ENCODE measurements at places on chromosomes 2 and 18. TPM values are rescaled to one million over a fixed set of nuclear protein-coding genes. Genes with fewer than 3 reads are reported as not detected.

DNA sequence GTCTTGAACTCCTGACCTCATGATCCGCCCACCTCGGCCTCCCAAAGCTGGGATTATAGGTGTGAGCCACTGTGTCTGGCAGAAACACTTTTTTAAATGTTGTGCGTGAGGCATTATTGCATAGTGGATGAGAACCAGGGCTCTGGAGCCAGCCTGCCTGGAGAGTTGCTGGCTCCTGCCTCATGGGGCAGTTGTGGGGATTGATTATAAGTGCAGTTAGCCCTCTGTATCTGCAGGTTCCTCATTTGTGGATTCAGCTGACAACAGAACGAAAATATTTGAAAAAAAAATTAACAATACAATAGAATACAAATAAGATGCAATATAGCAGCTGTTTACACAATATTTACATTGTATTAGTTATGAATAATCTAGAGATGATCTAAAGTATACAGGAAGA, 129.4 kb upstream of the EML6 start:
- H3K4me3 ChIP-seq, result no peak overlapping the region
- no peak for DNase-seq
- peaks cover 5% of the 10 kb centered on the region for H3K36me3 ChIP-seq
- no peak overlapping the region for H3K27ac ChIP-seq
- H3K27me3 ChIP-seq, result no peaks in the 10 kb centered on the region

- H3K27me3 ChIP-seq, result no peaks in the 10 kb centered on the region
- no peak overlapping the region for H3K4me3 ChIP-seq
- no peak for DNase-seq
- H3K27ac ChIP-seq, result no peak overlapping the region
- no peaks in the 10 kb centered on the region for H3K4me1 ChIP-seq
These were observed 85.8 kb upstream of the HPCAL1 start for GRCh38 chr2:10216677-10217488.

Gene PTPRN
- not detected for total RNA-seq

Gene SERPINB11
- total RNA-seq, result not detected

DNA sequence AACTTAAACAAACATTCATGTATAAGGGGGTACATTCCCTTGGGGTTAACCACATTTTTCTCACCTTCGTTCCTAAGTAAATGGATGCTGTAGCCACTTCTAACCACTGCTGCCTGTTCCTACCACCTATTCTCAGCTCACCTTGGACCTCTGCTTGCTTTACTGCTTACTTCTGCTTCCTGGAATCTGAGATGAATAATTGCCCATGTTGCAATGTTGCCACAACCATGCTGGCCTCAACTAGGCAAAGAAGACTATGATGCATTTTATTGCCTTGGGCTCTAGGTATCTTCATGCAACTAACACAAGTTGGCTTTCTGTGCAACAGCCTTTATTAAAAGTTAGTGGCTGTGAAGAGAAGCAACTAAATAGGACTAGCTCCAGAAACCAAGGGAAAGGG, 106.3 kb upstream of the TCF4 start:
- no peak for DNase-seq
- no peak overlapping the region for H3K27ac ChIP-seq
- H3K4me3 ChIP-seq, result no peak overlapping the region
- no peaks in the 10 kb centered on the region for H3K36me3 ChIP-seq

- no peak overlapping the region for H3K27ac ChIP-seq
- no peaks in the 10 kb centered on the region for H3K4me1 ChIP-seq
- no peaks in the 10 kb centered on the region for H3K27me3 ChIP-seq
- H3K36me3 ChIP-seq, result no peaks in the 10 kb centered on the region
- no peak overlapping the region for H3K4me3 ChIP-seq
These were observed 82.4 kb downstream of the ACAA2 start for GRCh38 chr18:49730951-49731391.

Gene MERTK
- total RNA-seq, result 0.20 TPM

DNA sequence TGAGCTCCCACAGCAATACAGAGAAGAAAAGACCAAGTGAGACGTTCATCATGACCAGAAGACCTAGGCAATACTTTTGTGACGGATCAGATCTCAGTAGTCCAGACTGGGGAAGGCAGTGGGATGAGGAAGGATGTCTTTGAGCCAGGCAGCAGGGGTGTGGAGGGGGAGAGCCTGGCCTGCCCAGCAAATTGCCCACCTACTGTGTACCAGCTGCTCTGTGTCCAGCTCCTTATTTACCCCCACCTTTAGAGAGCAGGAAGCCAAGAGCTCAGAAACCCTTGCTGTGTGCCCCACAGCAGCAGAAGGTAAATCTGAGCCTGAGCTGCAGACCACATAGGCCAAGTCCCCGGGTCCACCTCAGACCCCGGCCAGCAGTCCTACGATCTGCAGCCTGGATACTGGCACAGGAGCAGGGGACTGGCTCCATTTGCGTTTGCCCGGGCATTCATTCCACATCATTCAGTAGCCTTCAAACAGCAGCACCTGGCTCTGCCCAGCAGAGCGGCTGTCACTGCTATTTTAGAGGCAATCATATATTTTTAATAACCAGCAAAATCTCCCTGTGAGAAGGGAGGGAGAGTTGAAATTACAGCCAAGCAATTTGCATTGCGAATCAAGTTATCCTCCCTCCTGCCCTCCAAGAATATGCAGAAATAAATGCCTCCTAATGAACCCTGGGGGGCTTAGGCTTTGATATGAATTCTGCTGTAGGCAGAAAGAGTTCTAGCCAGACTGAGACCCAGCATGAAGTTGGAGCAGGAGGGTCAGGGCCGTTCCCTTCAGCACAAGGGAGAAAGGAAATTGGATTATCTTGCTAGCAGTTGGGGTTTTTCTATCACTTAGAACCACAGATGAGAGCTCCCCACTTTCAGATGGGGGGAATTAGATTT, 110.0 kb upstream of the FZD7 start:
- H3K4me3 ChIP-seq, result no peak overlapping the region
- no peaks in the 10 kb centered on the region for H3K36me3 ChIP-seq
- no peak overlapping the region for H3K27ac ChIP-seq
- H3K27me3 ChIP-seq, result no peaks in the 10 kb centered on the region
- H3K4me1 ChIP-seq, result no peaks in the 10 kb centered on the region

GRCh38 chr2:42906557-42907411, 114.4 kb upstream of the HAAO start:
- no peaks in the 10 kb centered on the region for H3K36me3 ChIP-seq
- H3K27me3 ChIP-seq, result peaks cover 6% of the 10 kb centered on the region
- H3K4me3 ChIP-seq, result no peak overlapping the region
- no peak for DNase-seq
- no peaks in the 10 kb centered on the region for H3K4me1 ChIP-seq

- H3K36me3 ChIP-seq, result peaks cover 9% of the 10 kb centered on the region
These were observed 57.7 kb upstream of the ASPRV1 start for GRCh38 chr2:70019096-70019495.

DNA sequence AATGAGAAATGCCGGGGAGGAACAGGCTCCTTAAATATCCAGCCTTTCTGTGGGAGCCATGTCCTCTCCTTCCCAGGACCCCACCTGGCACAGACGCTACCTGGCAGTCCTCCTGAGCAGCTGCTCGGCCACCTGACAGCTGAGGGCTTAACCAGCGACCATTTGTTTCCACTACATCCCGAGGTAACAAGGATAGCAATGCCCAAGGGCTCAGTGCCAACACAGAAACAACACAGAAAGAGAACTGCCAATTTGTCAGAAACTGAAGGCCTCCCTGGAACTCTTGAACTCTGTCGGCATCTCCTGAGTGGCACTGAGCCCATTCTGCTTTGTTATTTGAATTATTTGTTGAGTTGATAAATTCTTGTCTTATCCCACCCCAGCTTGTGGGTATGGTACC, 122.2 kb upstream of the ARHGAP28 start:
- no peak for DNase-seq
- no peaks in the 10 kb centered on the region for H3K36me3 ChIP-seq
- no peak overlapping the region for H3K4me3 ChIP-seq
- H3K27me3 ChIP-seq, result no peaks in the 10 kb centered on the region

- H3K27ac ChIP-seq, result no peak overlapping the region
- peaks cover 1% of the 10 kb centered on the region for H3K4me1 ChIP-seq
- H3K36me3 ChIP-seq, result no peaks in the 10 kb centered on the region
- H3K4me3 ChIP-seq, result no peak overlapping the region
- DNase-seq, result no peak
These were observed 75.5 kb downstream of the TRABD2A start for GRCh38 chr2:84805250-84805958.

- H3K4me3 ChIP-seq, result no peak overlapping the region
- H3K27ac ChIP-seq, result no peak overlapping the region
- no peaks in the 10 kb centered on the region for H3K4me1 ChIP-seq
These were observed 107.8 kb upstream of the LRATD1 start for GRCh38 chr2:14524803-14525080.

DNA sequence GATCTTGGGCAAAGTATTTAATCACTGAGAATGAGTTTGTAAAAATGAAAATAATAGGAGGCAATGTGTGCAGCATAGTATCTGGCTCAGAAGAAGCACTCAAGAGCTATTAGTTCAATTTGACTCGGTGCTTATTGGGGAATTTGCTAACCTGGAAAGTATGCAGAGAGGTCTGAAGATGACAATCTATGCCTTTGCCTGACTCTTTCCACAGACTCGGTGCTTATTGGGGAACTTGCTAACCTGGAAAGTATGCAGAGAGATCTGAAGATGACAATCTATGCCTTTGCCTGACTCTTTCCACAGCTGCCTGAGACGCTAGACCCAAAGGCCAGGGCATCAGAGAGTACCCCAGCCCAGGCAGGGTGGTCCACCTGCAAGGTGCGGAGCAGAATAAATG, 12.2 kb upstream of the SH3BP4 start:
- no peak overlapping the region for H3K4me3 ChIP-seq
- no peaks in the 10 kb centered on the region for H3K36me3 ChIP-seq
- no peak for DNase-seq
- no peaks in the 10 kb centered on the region for H3K4me1 ChIP-seq
- no peaks in the 10 kb centered on the region for H3K27me3 ChIP-seq
- H3K27ac ChIP-seq, result no peak overlapping the region

- H3K4me1 ChIP-seq, result no peaks in the 10 kb centered on the region
- no peak overlapping the region for H3K4me3 ChIP-seq
- H3K27ac ChIP-seq, result no peak overlapping the region
- peaks cover 15% of the 10 kb centered on the region for H3K27me3 ChIP-seq
- DNase-seq, result no peak
- no peaks in the 10 kb centered on the region for H3K36me3 ChIP-seq
These were observed 268.5 kb downstream of the ICOS start for GRCh38 chr2:204205082-204205481.

Gene SOWAHC
- 4.8 TPM for total RNA-seq

Gene MRPL19
- total RNA-seq, result 18.0 TPM

DNA sequence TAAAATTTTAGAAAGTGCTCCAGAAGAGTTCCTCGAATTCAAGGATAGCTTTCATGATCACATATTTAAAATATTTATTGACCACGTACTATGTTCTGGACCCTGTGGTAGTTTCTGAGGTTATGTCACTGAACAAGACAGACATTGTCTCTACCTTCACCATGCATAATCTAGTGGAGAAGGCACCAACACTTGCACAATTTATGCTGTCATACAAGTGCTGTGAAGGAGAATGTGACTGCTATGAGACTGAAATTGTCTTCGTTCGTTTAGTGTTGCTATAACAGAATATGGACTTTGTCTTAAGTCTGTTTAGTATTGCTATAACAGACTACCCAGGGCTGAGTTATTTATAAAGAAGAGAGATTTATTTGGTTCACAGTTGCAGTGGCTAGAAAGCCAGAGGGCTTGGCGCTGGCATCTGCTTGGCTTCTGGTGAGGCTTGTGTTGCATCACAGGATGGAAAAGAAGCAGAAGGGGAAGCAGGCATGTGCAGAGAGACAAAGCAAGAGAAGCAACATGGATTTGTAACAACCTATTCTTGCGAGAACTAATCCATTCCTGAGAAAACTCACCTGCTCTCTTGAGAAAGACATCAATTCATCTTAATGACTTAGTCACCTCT, 50.0 kb upstream of the RFX8 start:
- H3K36me3 ChIP-seq, result no peaks in the 10 kb centered on the region
- no peak overlapping the region for H3K27ac ChIP-seq
- no peak for DNase-seq
- H3K4me1 ChIP-seq, result no peaks in the 10 kb centered on the region
- H3K4me3 ChIP-seq, result no peak overlapping the region

Measured in CD4-positive, CD25-positive, alpha-beta regulatory T cell (primary cell).